ENCODE measurements at places on chromosomes 13 and 19.

DNA sequence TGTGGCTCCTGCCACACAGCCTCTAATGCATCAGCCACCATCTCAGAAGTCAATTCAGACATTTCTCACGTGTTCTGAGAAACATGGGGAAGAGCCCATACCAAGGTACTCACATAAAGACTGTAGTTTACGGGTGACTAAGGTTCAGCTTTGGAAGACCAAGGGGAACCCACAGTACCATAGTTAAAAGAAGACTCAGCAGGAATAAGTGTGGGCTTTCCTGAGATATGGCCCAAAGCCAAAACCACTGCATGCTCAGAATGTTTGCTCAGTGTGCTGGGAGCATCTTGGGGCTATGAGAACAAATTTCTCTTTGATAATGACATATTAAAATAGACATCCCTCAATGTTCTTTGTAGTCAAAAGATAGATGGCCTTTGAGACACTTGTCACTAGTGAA lies 283.8 kb downstream of the DCT start:
- DNase-seq: no peak

GRCh38 chr13:67298297-67298696 lies 68.2 kb upstream of the PCDH9 start:
- DNase-seq: no peak

DNA sequence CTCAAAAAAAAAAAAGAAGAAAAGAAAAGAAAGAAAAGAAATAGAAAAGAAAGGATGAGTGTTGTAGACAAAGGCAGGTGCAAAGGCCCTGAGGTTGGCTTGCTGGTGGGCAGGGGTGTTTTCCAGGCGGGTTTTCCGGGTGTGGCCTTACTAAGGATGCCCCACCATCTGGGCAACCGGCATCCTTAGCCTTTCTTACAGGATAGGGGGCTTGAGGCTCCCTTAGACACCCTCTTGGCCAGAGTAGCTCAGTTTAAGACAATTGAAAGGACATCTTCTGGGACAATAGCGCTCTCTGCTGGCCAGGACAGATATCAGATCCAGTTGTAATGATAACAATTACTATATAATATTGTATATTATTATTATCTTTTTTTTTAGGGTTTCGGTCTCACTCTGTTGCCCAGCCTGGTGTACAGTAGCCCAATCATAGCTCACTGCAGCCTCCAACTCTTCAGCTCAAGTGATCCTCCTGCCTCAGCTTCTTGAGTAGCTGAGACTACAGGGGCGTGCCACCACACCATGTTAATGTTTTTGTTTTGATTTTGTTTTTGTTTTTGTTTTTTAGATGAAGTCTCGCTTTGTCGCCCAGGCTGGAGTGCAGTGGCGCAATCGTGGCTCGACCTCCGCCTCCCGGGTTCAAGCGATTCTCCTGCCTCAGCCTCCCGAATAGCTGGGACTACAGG lies 1.4 kb upstream of the QTRT1 start:
- peak; percentile 76 for DNase-seq

GRCh38 chr13:30696278-30697176 lies 38.8 kb upstream of the ALOX5AP start:
- DNase-seq: no peak

GRCh38 chr19:51198641-51199040 lies 26.2 kb upstream of the CD33 start:
- no peak for DNase-seq

DNA sequence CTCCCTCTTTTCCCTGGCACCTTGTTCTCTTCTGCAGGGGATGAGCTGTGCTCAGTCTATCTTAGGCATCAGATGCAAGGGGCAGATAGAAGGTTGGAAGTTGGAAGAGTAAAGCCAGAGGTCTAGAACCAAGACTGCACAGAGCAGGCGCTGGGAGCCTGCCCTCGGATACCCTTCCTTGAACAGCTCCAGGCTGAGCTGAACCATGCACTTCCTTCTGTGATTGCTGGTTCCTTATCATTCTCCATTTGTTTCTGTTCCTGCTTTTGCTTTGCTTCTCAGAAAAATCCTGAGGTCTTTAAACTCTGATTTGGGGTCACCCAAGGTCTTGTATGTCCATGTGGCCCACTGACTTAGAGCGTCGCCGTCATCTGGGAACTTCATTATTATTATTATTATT lies 36.3 kb downstream of the ARHGEF18 start:
- no peak for DNase-seq

- DNase-seq: no peak
These were observed 819.2 kb downstream of the LIG4 start for GRCh38 chr13:107395927-107396662.

- DNase-seq: peak; percentile 59
These were observed 84.0 kb downstream of the MZT1 start for GRCh38 chr13:72643311-72643989.

DNA sequence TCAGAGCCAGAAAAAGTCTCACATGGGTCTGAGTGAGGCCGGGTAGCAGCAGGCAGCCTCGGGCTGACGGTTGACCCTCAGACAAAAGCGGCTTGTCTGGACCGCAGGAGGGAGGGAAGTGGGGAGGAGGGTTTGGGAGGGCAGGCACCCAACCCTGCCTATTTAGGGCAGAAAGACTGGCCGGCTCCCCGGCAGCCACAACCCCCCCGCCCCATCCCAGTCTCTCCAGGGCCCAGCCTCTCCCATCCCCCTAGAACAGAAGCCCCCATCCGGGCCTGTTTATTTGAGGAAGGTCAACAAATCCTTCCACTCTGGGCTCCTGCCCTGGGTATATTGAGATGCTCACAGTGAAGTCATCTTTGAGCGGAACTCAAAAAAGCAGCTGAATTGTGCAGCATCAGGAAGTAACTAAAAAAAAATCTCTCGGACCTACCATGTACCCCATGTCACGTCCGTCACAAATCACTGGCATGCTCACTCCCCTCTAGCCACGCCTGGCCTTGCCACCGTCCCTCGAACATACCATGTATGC lies 6.3 kb downstream of the DACT3 start:
- DNase-seq: no peak

DNA sequence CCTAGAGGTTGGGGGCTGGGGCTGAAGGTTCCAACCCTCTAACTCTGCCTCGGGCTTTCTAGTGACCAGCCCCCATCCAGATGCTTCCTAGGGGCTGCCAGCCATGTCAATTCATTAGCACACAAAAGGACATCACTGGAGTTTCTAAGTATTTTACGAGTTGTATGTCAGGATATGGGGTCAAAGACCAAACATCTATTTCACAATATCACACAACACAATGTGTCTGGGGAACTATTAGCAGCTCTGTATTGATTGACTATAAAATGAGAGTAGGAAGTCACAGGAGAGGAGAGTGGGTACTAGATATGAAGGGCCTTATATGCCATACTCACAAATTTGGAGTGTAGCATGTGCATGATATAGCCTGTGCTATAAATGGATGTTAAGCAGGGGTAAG lies 42.1 kb downstream of the LPAR6 start:
- no peak for DNase-seq

- DNase-seq: no peak
These were observed 229.6 kb upstream of the HTR2A start for GRCh38 chr13:47126432-47126831.

GRCh38 chr19:15042003-15042402 lies 7.3 kb upstream of the CASP14 start:
- no peak for DNase-seq

DNA sequence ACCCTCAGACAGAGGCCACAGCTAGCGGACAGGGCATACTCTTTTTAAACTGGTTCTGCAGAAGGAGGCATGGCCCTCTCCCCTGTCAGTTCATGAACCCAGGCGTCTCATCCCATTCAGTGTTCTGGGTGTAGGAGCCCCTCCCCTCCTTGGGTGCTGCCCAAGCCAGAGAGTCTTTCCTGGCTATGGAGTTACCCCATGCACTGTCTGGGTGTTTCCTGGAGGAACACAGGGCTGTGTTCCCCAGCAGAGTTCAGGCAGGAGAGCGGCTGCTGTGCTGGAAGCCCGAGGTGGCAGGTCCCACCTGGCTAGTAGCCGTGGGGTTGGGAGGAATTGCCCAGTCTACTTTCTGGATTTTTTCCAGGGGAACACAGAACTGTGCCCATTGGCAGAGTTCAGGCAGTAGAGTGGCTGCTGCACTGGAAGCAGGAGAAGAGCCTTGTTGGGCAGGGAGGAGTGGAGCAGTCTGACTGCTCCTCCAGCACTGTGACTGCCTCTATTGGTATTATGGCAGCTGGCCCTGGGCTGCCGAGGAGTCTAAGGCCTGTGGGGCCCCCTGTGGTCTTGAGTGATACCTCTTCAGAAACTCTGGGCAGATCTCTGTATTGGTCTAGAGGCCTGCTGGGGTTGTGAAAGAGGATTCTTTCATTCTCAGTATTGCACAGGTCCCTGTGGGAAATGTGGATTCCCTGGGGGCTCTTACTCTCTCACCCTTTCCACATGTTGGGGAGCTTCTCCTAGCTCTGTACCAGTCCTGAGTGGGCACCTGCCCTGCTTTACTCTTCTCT lies 168.3 kb downstream of the PCDH20 start:
- no peak for DNase-seq

- no peak for DNase-seq
These were observed 110.2 kb downstream of the KLF5 start for GRCh38 chr13:73168953-73169401.

DNA sequence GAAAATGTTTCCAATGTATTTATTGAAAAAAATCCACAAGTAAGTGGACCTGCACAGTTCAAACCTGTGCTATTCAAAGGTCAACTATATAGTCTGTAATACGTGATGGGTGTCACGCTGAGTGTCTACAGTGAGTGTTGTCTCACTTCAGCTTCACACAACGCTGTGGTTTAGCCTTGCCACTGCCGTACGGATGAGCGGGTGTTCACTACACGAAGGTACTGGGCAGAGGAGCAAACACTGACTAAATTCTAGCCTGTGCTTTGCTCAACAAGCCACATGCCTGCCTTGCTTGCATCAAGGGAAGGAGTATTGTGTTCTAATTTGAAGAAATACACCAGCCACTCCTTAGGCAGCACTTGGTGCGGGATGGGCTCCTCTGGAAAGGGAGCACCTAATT lies 3.4 kb upstream of the FFAR3 start:
- DNase-seq: no peak

DNA sequence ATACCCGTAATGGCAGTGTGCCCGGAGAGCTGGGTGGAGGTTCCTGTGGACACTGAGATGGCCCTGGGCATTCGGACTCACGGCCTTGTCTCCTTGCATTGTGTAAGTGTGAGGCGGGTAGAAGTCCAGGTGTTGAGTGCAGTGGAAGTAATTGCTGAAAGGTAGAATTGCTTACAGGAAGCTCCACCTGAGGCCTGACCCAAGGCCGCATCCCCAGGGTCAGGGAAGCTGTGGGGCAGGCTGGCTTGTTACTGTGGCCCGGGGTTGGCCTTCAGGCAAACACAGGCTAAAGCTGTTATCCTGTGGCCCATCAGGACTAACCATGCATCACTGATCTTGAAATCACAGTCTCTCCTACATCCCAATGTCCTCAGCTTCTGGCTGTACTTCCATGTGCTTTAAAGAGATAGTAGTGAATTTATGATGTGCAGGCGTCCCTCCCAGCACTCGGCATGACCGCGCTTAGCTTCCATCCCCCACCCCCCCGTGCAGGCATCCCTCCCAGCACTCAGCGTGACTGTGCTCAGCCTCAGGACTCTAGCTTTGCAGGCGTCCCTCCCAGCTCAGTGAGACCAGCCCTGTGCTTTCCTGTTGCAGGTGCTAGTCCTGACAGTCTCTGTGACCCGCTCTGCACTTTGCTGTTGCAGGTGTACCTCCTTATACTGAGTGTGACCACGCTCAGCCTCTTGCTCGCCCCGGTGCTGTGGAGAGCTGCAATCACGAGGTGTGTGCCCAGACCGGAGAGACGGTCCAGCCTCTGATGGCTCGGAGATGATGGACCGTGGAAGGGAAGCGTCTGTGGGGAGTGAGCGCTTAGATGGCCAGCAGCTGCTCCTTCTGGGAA lies 35.6 kb upstream of the TFDP1 start:
- DNase-seq: no peak

- no peak for DNase-seq
These were observed 101.5 kb downstream of the HS6ST3 start for GRCh38 chr13:96191367-96191766.

GRCh38 chr19:33777351-33777750 lies 19.3 kb upstream of the KCTD15 start:
- no peak for DNase-seq

DNA sequence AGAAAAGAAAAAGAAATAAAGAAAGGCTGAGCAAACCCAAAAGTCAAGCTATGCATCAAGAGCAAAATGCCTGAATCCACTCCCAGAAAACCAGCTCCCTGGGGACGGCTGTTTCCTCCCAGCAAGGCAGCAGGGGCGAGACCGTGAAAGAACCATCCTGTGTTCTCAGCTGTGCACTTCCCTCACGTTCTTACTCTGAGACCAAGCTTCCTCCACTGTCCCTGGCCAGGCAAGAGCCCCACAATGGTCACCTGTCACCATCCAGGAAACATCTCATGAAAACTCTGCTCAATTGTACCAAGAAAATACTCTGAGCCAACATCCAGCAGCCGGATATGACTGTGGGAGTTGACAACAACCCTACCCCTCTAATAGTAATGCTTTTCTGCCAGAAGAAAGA lies 22.9 kb downstream of the RAB20 start:
- no peak for DNase-seq

DNA sequence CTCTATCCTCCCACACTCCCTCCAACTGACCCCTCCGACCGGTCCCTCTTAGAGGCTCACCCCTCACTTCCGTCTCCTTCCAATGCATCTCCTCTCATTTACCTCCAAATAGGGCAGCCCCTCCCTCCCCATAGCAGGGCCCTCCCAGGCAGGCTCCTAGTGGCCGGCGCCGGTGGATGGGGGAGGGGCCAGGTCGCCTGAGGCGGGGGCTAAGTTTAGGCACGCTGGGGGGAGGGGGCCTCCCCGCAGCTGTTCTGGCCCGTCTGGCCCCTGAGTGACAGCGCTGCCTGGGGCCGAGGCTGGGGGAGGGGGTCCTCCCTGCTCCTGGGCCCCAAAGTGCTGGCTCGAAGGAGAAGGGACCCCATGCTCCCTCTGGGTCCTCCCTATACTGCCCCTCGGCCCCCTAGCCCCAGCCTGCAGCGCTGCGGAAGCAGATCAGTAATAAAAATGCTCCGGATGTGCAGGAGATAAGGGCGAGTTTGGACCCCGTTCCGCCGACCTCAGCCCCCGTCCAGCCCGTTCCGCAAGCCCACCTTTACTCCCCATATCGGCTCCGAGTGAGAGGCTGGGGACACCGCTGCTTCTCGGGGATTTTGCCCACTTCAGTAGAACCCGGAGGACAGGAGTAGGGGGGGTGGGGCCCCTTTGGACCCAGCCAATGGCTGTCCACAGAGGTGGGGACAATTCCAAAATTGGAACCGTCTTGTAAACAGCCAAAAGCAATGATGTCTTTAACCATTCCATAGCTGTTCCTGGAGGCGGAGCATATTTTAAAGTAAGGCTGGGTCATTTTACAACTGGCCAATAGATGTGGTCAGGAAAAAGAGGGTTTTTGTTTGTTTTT lies 4.0 kb downstream of the RTN2 start:
- DNase-seq: no peak

- DNase-seq: no peak
These were observed 17.7 kb upstream of the KLF5 start for GRCh38 chr13:73040968-73041596.

Data from CD4-positive, alpha-beta T cell treated with Interleukin-6 for 4 hours (primary cell).